ENCODE measurements at places on chromosomes 7 and 10.

- no peak for DNase-seq
These were observed 76.2 kb downstream of the ZNF22 start for GRCh38 chr10:45076891-45077290.

GRCh38 chr7:66961096-66961495 lies 34.3 kb downstream of the SBDS start:
- no peak for DNase-seq

- DNase-seq: no peak
These were observed 185.8 kb downstream of the GRM8 start for GRCh38 chr7:127066974-127067373.

GRCh38 chr7:73557397-73558257 lies at the start of gene BCL7B:
TSS of gene BCL7B (minus strand) at chr7:73557690. CDS start at chr7:73557578, 112 bp downstream.
- peak; percentile 52 for DNase-seq

GRCh38 chr10:23693501-23693901 lies 254.6 kb downstream of the OTUD1 start:
- no peak for DNase-seq

DNA sequence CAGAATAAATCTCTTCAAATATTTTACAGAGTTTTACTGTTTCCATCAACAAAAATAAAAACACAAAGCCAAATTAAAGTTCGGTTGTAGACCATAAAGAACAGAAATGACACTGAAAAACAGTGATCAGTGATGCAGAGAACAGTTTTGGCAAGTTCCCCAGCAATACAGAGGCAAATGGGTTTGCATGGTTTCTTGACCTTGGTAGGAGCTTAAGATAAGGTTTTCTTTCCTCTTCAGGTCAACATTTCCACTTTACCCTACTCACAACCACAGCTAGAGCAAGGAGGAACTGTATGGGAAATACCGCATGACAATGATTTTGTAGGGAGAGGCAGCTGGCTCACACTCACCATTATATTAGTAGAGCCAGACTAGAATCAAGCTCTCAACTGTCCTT lies 199.5 kb downstream of the SH2D4B start:
- DNase-seq: no peak

DNA sequence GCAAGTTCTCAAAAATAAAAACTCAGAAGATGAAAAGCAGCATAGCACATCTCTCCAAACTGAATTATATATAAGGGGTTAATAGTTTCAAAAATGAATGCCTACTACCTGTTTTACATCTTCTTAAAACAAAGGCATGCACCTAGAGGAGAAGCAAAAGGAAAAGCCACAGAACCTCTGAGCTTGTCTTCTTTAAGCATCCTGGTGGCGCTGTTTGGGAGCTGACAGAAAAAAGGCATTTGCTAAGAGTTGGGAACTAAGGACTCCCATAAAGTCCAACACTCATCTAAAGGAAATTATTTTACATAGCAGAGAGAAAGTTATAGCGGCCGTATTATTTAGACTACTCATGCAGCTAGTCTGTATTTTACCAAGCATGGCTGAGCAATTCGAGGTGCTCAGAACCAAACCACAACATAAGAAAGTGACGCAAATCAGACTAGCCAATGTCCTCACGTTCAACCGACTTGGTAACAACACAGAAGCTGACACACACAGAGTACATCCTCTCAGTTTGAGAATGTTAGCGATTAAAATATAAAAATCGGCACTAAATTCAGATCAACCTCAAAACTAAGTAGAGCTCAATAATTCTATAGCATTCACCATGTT lies 38.8 kb downstream of the PTN start:
- DNase-seq: no peak

DNA sequence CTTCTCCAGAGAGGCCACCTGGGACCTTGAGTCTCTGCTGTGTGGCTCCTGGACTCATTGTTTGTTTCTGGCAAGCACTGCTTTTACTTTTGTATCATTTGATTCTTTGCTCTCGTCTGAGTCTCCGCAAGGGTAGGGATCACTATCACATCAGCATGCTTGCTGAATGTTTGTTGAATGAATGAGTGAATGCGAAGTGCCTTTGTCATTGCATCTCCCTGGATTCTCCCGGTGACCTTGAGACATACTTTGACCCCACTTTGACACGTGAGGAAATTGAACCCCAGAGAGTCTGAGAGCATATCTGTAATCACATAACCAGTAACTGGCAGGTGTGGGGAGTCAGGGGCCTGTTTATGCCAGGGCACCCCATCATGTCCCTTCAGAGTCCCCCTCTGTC lies 92.8 kb downstream of the ZMIZ1 start:
- DNase-seq: no peak

GRCh38 chr10:86285136-86285790 lies 81.3 kb downstream of the GRID1 start:
- DNase-seq: no peak

DNA sequence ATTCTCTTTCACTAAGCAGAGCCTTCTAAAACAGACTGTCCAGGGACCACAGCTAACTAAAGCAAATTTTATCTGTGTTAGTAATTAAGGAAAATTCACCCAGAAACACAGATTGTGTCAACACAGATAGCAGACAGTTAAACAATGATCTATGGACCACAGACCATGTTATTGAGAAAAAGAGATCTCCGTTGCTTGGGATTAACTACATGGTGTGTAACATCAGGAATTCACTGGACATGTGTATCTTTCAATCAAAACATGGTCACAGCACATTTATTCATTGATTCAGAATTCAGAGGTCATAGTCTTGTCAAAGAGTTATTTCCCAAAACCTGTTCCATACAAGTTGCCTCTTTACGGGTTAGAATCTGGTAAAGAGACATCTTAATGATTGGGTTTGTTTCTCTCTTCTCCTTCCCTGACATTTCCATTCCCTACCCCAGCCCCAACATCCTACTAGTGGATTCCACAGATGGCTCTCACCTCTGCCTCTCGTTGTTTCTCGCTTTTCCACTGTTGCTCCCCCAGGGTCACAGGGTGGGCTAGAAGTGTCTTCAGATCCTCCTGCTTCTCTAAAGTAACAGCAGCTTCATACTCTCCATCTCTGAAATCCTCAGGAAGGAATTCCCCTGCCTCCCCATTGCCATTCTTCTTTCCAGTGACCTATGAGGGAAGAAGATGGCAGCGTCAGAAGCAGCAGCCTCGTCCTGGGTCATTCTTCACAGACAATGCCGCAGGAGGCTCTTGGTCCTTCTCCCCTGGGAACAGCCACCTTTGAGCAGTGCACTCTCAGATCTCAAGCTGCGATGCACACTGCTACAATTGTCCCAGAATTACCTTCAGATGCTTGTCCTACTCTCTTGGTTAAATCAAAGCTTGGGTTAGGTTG lies 958 bp downstream of the ANKRD1 start:
- no peak for DNase-seq

GRCh38 chr10:79985481-79986072 lies 36.7 kb upstream of the SFTPD start:
- DNase-seq: no peak

DNA sequence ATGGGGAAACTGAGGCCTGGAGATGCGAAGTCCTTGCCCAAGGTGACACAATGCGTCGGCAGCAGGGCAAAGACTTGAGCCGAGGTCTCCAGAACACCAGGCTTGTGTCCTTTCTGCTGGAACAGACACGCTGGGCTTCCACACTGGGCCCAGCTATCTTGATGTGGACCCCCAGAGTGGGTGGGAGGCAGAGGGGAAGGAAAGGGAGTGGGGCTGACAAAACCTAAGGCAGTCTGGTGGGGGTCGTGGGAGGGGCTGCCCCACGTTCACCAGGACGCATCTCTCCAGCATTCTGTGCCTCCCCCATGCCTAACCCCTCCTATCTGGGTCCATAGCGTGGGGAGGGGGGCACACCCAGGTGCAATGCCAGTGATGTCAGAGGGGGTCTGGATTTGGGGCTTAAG lies 38.1 kb downstream of the PPIF start:
- DNase-seq: no peak

DNA sequence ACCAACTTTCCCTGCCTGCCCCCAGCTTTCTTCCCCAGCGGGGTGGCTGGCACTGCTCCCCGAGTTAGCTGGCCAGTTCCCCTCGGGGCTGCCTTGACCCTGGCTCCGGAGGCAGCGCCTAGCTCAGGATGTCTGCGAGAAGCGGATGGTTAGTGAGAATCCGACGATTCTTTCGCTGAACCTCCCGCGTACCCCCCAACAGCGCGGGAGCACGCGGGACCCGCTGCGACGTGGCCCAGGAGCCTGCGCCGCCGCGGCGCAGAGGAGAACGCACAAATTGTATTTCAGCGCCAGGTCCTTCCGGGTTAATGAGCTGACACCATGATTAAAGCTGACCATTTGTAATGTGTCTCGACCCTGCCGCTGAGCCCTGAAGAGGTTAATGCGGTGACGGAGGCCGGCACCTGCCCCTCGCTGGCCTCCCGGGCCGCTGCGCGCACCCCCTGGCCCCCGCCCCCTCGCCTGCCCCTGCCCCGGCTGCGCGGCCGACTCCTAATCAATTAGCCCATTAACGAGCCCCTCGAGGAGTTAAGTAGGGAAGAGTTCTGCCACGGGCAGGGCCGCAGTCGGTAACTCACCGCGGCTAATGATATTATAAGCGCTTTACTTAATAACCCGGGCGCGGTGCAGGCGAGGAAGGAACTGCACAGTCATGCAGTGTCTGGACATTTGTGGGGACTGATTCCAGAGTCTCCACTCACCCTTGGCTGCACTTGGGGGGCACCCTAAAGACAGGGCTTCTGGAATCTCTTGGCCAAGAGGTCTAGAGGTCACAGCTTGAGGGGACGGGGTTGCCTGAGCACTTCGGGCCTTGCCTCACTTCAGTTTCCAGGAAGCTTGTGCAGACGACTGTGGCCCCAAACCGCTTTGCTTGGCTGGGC lies 1.7 kb upstream of the HMX2 start:
- no peak for DNase-seq

- no peak for DNase-seq
These were observed 69.6 kb downstream of the FOXP2 start for GRCh38 chr7:114484226-114484625.

DNA sequence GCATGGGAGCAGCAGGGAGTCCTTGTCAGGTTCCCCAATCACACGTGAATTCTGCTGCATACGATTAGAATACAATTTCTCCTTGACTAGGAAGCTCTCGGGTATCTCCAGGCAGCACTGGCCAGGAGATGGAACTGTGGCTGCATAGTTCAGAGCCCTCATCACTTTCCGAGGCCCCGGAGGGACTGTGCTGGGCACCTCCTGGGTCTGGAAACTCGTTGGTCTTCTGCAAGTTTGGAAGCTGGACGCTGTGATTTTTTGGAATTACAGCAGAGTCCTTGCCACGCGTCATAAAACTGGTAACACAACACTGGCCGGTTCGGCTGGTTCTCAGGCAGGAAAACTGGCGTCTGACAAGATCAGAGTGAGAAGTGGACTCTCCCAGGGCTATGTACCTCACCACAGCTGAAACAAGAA lies 216.1 kb downstream of the CCDC3 start:
- DNase-seq: no peak

GRCh38 chr7:27244488-27245123 lies 2.0 kb downstream of the EVX1 start:
- DNase-seq: no peak

DNA sequence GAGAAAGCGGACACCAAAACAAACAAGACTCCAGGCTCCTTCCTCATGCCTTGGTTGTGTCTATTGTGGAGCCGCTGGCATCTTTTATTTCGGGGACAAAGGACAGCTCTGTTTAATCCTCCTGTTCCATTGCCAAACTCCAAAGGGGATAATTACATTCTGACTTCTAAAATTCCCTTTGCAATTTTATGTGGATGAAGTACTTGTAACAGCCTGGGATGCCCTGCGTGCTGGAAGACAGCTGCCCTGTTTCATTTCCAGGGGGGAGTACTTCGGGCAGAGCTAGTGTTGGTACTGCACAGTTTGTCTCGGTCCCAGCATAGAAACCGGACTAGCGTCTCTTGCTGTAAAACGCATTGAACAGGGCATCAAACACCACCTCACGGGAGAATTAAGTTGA lies 90.9 kb downstream of the BAMBI start:
- DNase-seq: no peak

- no peak for DNase-seq
These were observed 640.0 kb downstream of the IPMK start for GRCh38 chr10:57627642-57628178.

DNA sequence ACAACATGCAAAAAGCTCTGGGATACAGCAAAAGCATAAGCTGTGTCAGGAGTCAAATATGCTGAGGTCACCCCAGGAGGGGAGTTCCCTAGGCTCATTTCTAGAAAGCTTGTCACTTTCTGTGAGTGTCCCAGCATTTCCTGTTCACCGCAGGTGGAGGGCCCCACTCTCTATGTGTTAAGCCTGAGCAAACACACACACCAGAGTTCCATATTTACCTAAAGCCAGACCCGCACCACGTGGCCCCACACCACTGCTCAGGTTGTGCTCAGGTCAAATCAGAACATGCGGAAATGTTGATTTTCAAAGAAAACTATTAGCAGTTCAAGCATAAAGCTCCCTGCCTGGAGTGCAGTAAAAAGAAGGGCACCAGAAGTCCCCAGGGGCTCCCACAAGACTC lies 259.6 kb upstream of the PPP2R2D start:
- DNase-seq: peak; percentile 51

DNA sequence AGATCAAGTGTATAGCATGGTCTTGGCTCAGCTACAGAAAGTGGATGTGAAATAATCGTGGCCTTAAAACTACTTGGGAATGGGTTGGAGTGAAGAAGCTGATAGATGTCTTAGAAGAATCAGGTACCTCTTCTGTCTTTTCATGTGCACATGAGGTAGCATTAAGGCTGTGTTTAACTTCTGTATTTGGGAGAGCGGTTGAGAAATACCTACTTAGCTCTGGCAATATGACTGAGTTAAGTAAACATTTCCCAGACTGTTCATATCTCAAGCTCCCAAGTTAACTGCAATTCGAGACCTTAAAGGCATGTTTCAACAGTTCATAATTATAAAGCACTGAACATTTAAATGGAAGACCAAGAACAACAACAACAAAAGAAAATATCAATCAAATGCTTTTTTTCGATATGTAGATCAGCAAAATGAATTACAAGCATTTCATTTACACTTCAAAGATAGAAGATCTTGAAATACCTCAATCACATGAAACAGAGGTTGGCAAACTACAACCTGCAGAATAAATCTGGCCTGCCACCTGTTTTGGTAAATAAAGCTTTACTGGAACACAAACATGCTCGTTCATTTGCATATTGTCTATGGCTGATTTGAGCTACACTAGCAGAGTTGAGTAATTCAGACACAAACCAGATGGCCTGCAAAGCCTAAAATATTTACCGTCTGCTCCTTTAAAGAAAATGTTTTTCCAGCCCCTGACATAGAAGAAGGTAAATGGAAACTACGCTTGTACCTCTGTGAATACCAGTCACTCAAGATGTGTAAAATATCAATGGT lies 337.1 kb upstream of the GLI3 start:
- DNase-seq: no peak

- DNase-seq: no peak
These were observed 5.7 kb downstream of the PAX4 start for GRCh38 chr7:127612263-127612662.

DNA sequence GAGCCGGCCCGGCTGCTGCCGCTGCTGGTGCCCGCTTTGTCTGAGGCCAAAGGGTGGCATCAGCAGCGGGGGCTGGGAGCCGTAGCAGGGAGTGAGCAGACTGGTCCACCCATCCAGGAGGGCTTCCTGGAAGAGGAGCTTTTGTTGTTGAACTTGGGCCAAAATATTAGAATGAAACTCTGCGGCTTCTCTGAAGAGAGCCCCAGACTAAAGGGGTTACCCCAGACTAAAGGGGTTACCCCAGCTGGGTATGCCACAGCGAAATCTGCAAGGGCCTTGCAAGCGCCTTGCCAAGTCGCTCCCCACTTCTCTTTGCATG lies 154.7 kb upstream of the ZMIZ1 start:
- DNase-seq: no peak

All from NCI-H510A (cell line).